ENCODE measurements at places on chromosomes 3 and 15.

GRCh38 chr3:123750659-123751420 lies 133.3 kb downstream of the MYLK start:
- no peak for DNase-seq

DNA sequence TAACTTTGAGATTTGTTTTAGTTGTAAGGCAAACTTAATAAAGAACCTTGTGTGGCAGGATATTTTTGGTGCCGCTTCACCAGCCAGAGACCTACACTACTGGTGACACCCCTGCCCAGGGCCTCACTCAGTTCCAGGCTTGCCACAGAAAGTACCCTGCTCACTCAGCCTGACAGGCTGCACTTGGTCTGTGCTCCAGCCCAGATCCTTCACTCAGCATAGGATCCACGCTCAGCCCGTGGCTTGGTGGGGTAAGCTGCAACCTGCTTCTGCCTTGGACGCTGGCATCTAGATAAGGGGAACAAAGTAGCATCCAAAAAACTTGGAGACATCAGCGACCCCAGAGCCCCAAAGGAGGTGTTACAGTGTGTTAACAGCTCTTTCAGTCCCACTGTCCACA lies 825.5 kb downstream of the EPHA3 start:
- DNase-seq: no peak

DNA sequence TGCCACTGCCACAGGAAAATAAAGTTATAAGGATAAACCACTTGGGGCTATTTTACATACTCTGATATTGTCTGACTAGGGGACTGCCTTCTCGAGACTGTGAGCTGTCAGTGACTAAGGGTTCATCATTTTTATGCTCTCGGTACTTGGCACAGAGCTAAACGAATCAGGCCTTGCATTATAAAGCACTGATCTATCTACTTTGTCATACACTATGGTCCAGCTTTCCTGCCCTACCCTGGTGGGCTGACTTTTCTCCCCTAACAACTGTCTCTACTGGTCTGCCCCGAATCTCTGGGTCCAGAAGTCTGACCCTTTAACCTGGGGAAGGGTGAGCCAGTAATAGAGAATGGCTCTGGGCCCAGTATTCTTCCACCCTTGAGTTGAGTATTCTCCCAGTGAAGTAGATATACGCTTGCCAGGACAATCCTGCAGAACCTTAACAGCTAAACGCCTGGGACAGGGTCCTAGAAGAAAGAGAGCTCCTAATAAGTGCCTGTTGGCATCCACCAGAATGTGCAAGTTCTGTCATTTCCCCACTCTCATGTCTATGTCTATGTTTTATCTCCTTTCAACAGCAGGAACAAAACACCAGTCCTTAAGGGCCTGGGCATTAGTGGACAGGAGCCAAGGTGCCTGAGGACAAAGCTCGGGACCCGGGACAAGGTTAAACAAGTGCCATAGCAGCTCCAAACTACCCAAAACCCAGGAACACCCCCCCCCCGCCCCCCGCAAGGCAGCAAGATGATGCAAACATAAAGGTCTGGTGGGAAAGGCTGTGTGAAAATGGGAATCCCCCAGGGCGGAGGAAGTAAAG lies 1.2 kb downstream of the LARP6 start:
- no peak for DNase-seq

DNA sequence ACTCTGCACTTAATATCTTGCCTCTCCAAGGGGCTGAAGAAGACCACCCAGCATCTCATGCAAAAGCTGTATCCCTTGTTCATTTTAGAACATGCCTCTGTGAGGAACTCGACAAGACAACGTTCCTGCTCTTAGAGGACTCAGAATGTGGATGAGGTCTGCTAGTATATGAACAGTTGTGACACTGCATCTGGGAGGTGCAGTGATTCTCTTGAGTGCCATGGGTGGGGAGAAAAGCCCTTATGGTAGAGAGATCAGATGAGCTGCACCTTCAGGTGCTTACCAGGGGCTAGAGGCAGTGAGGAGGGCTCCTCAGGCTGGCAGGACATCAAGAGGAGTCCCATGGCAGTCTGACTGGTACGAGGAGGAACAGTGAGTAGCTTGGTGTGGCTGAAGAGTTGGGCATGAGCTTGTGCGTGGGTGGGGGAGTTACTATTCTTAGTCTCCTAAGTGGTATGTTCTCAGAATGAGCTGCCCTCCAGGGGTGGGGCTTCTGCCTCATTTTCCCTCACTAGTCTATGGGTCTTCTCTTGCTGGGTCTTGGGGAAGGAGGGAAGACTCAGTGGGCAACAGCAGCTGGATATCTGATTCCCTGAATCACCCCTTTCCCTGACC lies 56.7 kb upstream of the ATP2B2 start:
- no peak for DNase-seq

DNA sequence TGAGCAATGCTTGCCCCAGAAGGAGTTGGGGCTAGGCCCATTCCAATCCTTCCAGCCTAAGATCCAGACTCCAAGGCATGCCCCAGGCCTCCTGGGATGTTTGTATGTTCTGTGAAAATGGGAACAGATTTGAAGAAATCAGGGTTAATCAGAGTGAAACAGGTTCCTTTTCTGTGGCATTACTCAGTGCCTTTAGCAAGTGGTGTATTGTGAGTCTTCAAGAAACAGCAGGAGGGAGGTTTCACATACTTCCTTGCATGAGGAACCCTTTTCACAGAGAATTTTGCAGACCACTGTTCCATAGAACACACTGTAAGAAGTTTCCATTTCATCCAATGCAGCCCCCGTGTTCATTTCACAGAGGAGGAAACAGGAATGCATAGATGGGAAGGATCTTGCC lies 8.4 kb upstream of the CDC25A start:
- DNase-seq: no peak

GRCh38 chr15:93617443-93617842 lies 528.4 kb upstream of the RGMA start:
- DNase-seq: no peak

GRCh38 chr15:85687329-85687728 lies 107.4 kb downstream of the KLHL25 start:
- DNase-seq: no peak

DNA sequence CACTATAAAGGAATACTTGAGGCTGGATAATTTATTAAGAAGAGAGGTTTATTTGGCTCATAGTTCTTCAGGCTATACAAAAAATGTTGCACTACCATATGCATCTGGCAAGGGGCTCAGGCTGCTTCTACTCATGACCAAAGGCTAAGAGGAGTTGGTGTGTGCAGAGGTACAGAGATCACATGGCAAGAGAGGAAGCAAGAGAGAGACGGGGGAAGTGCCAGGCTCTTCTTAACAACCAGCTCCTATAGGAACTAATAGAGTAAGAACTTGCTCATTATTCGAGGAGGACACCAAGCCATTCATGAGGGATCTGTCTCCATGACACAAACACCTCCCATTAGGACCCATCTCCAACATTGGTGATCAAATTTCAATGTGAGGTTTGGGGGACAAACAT lies 6.0 kb upstream of the FNDC3B start:
- no peak for DNase-seq

DNA sequence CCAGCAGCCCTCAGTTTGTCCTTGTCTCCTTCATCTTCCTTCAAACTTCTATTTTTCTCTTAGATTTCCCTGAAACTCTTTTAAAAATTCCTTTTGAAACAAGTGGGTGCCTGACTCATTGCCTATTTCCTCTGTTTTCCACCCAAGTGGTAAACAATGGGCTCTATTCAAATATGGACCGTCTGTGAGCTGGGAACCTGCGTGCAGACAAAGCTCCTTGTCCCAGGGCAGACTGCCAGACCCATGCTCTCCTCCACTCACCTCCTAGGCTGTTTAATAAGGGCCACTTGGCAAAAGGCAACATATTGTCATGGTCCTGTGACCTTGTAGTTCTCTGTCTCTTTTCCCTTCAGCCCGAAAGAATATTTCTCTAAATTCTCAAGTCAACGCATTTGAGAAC lies 332.7 kb upstream of the THBS1 start:
- no peak for DNase-seq

DNA sequence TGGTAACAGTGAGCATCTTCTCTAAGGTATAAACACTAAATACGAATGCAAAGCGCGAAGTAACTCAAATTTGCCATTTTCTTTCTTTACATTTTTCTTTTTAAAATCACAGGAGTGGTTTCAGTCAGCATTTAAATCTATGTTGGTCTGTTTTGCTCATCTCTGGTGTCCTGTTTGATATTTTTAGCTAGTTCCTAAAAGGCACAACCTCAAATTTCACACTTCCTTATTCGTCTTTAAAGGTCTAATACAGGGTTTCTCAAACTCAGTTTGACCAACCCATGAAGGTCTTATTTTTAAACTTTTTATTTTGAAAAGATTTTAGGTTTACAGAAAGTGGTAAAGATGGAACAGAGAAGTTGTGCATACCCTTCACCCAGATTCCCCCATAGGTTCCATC lies 201.1 kb downstream of the MAGI1 start:
- DNase-seq: no peak

GRCh38 chr3:149895339-149895738 lies 75.4 kb downstream of the PFN2 start:
- DNase-seq: no peak

GRCh38 chr3:144028798-144029411 lies 57.3 kb downstream of the DIPK2A start:
- peak; percentile 17 for DNase-seq

DNA sequence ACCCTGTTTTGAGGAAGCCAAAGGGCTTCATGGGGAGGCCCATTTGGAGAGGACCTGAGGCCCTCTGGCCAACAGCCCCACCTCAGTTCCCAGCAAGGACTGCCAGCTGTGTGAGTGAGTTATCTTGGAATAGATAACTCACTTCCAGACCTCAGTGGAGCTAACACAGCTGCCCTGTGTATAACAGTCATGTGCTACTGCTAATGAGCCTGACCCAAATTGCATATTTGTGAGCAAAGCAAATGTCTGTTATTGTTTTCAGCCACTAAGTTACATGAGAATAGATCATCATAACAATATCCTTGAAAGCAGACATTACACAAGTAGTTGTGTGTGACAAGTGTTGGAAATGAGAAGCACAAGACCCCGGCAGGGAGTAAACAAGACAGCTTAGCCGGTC lies 355.8 kb downstream of the MCTP2 start:
- DNase-seq: no peak

- DNase-seq: no peak
These were observed 9.7 kb upstream of the CRBN start for GRCh38 chr3:3189102-3189727.

- DNase-seq: no peak
These were observed 33.5 kb upstream of the PTPN23 start for GRCh38 chr3:47347217-47347801.

GRCh38 chr3:150348500-150348899 lies 59.6 kb upstream of the TSC22D2 start:
- DNase-seq: no peak

DNA sequence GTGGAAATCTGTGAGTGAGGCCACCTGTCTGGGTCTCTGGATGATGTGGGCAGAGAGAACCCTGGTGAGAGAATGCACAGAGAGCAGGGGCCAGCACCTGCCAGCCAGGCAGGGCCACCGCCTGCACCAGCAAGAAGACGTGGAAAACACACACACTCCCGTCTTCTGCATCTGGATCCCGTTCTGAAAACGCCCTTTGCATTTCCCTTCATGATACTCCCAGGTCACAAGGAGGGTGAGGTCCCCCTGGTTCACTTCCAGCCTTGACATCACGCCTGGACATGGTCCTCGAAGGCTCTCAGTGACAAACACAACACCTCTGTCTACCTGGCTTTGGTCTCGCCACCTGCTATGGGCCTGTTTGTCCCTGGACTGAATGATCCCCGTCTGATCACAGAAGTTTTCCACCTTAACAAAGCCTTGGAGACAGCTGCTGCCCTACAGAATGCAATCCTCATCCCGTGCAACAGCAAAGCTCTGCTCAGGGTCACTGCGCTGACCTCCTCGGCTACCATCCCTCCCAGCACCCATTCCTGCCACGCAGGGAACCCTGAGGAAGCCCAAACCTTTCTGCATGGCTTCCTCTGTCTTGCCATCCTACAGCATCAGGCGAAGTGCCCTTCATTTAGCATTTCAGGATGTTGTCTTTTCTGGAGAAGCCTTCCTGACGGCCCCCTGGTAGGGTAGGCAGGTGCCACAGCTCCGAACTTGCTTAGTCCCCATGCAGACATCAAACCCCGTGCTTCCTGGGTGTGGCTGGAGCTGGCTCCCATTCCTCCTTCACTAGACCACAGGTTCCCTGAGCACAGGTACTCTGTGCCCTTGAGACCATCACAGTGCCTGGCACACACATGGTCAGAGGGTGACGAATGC lies 122.5 kb downstream of the ATP10A start:
- no peak for DNase-seq

GRCh38 chr3:14765576-14766427 lies 53.0 kb upstream of the FGD5 start:
- DNase-seq: no peak

GRCh38 chr15:89023311-89023961 lies 64.8 kb upstream of the ABHD2 start:
- DNase-seq: no peak

DNA sequence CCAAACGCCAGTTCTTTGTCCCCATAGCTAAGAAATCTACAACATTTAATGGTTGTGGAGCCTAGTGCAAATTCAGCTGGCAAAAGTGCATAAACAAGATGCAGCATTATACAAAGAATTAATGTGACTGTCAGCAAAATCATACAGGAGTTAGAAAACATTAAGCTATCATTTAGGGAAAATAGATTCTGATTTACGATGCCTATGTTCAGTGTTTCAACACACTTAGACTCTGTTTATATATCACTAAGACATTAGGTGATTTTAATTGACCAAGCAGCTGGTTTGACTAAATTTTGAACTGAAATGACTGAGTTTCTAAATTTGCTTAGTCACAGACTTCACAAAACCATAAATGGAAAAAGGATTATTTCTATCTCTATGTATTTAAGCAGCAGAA lies 1076.8 kb downstream of the TBL1XR1 start:
- no peak for DNase-seq

DNA sequence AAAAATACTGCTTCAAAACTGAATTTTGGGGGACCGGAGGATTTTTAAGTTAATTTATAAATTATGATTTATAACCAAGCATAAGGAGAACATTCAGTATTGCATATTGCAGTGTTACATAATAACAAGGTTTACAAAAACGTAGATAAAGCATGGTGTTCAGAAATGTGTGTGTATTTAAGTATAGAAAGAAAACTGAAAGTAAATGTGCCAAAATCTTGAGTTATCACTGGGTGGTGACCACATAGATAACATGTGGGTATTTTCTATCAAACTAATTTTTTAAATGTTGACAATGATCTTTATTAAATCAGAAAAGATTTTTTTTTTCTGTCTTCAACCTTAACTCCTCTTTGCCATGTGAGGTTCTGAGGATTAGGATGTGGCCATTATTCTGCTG lies 32.6 kb downstream of the EIF2AK4 start:
- DNase-seq: no peak

GRCh38 chr3:139491966-139492365 lies 15.7 kb upstream of the RBP2 start:
- no peak for DNase-seq

- DNase-seq: no peak
These were observed 3.0 kb upstream of the SHC4 start for GRCh38 chr15:48966595-48967301.

DNA sequence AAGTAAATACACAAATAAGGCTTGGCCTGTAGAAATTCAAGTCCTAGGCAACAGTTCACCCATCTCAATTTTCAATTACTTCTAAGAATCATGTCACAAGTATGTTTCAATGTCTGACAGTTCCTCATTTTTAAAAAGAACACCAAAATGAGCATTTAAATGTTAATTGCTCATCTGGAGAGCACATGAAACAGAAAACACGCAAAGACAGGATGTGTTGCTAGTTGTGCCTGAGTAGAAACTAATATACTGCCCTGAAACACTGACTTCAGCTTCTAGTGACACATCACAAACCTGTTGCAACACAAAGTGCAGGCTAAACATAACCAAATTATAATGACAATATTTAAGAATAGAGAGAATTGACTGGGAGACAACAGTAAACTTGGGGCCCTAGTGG lies 167.3 kb upstream of the THBS1 start:
- no peak for DNase-seq

All from forelimb muscle (tissue), 1 donor.